ENCODE measurements at places on chromosomes 13 and 19.

GRCh38 chr19:19866611-19867248, 1.0 kb downstream of the ZNF253 start:
- DNase-seq, result no peak

GRCh38 chr19:3031607-3031867, 2.5 kb upstream of the TLE2 start:
- DNase-seq, result no peak

DNA sequence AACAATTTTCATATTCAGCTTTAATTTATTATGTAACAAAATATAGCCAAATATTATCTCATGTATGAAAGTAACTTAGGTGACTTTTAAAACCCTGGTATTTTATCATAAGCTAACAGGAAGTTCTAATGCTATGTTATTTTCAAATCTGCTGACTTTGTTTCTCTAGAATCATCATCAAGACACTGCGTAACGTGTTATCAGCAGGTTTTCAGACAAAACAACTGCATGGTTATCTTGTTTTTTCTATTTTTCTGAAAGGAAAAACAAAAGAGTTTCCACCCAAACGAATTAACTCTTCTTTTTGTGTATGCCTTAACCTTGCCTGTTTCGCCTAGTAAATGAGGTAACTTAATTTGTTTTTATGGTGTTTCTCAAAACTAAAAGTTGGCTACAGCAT, 156.3 kb downstream of the TBC1D4 start:
- no peak for DNase-seq

GRCh38 chr13:32840113-32840512, 176.1 kb upstream of the KL start:
- no peak for DNase-seq

DNA sequence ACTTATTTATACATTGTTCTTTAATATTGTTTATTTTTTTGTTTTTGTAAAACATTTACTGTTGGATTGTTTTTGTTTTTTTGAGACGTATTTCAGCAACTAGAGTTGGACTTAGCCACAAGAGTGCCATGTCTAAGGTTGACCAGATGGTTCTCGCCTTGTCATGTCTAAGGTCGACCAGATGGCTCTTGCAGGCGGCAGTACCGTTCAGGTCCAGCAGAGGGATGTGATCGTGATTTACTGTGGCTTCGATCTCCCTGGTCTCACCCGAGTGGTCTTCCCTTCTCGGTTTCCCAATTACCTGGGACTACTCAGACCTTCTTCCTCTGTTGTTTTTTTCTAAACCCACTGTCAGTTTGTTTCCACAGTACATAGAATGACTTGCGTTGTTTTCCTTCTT, 1438.6 kb downstream of the UQCRFS1 start:
- DNase-seq, result peak; percentile 9

DNA sequence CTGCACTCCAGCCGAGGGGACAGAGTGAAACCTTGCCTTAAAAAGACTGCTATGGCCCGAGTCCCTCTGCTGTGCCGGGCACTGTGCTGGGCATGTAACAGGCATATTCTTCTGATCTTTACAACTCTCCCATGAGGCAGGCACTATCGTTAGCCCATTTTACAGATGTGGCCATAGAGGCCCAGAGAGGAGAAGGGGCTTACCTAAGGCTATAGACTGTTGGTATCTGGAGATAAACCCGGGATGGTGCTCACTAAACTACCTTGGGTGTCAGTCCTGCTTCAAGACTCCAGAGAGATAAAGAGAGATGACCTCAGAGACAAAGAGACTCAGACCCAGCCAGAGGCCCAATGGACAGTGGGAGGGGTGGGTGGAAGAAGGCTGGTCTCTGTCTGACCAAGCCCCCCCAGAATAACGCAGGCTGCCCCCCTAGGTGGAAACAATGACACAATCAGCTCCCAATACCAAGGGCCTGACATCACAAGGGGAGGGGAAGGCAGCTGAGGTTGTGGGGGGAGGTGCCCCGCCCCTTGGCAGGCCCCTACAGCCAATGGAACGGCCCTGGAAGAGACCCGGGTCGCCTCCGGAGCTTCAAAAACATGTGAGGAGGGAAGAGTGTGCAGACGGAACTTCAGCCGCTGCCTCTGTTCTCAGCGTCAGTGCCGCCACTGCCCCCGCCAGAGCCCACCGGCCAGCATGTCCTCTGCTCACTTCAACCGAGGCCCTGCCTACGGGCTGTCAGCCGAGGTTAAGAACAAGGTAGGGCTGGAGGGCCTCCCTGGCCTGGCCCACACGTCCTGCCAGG, at the start of gene CNN1:
Gene CNN1 (plus strand): TSS at position 620 of the 805 bp plus-strand sequence. CDS start 77 bp downstream, at position 697.
- DNase-seq, result no peak

DNA sequence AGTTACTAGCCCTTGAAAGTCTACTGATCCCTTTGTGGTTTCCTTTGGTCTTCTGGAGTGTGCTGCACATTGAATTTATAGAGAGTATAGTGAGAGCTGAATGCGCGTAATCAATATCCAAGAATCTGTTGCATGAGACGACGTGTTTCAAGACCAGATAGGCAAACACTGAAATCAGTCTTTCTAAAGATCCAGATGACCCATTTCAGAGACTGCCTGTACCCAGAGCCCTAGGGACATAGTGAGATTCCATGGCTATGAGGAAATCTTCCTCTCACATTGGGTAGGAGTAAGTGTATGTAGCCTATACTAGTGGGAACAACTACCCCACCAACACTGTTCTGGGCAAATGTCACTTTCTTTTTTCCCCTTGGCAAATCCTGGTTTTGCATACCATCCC, 48.6 kb downstream of the ARHGAP35 start:
- DNase-seq, result no peak

DNA sequence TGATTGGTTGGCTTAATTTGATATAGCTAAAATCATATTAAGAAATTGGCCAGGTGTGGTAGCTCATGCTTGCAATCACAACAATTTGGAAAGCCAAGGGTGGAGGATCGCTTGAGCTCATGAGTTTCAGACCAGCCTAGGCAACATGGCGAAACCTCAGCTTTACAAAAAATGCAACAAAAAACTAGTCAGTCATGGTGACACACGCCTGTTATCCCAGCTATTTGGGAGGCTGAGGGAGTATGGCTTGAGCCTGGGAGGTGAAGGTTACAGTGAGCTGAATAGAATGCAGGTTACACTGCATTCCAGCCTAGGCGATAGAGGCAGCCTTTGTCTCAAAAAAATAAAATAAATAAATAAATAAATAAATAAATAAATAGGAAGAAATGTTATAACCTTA, 1579.6 kb upstream of the SLC10A2 start:
- no peak for DNase-seq

DNA sequence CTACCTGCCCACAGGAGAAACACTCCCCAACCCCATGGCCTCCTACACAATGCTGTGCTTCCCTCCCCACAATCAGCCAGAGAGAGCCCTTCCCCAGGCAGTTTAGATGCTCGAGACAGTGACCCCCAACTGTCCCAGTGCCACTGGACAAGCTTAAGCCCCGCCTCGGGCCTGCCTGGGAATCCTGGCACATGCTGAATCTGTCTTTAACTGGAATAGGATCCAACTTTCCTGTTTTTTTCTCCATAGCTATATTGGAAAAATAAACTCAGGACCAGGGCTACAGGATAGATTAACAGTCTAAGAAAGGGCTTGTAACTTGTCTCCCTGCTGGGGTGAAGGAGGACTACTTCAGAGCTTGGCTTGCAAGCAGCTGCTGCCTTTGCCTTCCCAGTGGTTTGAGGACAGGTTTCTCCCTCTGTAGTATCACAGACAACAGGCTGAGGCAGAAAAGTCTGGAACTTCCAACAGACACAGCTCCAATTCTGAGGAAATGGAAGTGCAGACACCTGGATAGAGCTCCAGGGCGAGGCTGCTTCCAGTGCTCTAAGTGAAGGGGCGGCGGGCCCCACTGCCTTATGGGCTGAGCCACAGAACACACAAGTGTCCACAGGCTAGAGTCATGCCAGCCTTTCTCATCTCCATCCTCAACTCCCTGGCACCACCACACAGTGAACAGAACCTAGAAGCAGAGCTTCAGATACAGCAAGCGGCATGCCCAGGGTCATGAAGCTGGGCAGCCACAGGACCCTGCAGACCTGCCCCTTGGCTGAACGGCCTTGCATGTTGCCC, 228.3 kb downstream of the TUBA3C start:
- DNase-seq, result no peak

DNA sequence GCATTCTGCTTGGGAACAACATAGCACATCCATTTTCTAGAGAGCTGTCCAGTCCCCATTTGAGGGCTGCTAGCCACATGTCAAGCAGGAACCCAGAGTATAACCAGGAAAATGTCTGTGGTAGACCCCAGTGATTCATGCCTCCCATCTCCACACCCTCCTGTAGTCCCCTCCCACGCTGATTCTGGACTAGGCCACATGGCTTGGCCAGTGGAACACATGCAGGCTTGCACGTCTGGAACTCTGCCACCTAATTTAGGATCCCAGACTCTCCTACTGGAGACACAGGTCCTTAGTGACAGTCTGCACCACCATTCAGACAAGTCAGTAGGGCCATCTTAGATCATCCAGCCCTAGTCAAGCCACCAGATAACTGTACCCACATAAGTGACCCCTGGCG, 149.8 kb downstream of the ZIC5 start:
- DNase-seq, result no peak
